ENCODE measurements at places on chromosomes 1 and 21.
A peak's percentile ranks its signal among the peaks of the same experiment; 100 is the strongest.

DNA sequence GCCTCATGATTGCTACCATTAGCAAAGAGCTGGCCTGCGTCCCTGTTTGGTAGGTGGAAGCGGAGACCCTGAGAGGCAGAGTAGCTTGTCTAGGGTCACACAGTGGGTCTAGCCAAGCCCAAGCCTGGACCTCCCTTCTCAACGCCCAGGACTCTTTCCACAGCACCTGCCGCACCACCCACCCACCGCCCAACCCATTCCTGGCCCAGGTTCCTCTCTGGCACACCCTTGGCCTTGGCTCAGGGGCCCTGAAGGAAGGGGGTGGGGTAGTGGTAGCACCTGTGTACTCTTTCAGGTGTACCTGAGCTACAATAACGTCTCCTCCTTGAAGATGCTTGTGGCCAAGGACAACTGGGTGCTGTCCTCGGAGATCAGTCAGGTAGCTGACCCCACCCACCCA, 19.3 kb downstream of the FAM151A start:
- no peak for DNase-seq

DNA sequence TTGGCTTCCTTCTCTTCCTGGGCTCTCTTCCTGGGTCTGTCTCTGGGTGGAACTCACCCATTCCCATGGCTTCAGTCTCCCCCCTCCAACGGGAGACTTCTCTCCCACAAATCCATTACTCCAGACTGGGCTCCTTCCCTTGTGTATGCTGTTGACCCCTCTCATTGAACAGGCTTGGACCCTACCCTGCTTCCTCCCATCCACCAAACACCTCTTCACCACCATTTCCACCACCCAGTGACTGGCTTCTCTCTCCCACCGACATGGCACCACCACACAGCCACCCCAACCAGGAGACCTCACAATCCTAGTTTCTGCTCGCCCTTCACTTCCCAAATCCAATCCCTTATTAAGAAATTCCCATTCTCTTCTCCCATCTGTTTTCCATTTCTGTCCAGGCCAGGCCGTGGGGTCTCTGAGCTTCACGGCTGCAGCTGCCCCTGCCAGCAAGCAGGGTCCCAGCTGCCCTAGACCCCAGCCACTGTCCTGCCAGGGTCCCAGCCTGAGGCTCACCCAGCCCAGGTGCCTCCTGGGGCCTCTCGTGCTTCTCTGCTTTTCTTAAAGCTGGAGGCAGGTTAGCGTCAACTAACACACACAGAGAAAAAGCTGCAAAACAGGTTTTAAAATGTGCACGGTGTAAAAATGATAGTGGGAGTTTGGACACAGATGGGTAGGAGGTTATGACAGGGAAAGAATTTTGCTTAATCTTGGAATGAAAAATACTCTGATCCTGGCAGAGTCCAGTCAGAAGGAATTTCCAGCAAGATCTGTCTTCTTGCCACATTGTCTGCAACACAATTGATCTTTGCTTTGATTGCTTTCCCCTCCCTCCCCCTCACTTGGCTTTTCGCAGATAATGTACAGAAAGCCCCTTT, 383.8 kb upstream of the VAMP3 start:
- DNase-seq = no peak

DNA sequence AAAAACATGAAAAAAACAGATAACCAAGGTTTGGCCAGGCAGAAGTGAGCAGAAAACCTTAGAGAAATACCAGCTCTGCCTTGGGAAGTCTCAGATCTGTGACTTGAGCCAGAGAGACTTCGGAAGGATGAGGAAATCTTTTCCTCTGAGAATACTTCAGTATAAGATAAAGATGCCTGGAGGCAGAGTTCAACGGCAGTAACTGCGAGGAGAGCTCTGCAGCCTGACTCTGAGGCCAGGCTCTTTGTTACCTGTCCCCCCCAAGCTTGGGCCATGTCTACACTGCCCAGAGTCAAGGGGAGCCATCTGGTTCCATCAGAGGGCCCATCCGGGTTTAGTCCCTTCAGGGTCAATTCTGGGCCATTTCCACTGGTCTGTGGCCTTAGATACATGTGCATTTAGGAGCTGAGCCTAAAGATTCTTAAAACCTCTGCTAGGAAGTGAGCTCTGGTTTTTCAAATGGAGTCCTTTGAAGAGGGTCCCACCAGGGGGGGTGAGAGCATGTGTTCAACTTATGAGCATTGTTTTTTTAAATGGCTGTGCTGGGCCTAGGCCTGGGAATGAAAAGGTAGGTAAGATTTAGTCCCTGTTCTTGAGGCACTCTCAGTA, 8.7 kb downstream of the KIRREL1 start:
- DNase-seq = no peak

DNA sequence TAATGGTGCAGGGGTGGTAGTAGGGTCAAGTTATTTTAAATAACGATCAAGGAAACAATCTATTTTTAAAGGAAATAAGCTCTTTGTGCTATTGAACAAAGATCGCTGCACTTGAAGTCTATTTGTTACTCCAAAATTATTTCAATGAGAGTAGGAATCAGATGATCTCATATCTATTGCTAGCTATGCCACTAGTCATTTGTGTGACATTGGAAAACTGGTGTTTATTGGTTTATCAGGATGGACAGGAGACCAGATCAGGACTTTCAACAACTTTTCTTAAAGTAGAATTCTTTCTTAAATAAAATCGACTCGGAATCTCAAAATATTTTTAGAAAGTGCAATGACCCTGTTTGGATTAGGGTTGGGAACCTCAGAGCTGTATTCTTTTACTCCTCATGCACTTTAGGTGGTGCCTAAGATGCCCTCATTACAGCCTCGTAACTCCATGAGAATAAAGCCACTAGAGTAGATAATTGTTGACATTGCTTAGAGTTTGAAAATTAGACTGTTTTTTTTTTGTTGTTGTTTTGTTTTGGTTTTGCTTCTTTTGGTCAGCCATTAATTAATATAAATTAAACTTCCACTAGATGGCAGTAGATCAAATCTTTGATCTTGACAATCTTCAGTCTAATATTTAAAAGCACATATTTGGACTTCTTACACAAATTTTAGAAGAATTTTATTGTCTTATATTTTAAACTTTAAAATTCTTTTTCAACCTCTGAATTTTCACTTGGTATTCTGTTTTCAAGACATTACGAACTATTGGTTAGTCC, 352.4 kb downstream of the USP25 start:
- DNase-seq = peak; percentile 8

DNA sequence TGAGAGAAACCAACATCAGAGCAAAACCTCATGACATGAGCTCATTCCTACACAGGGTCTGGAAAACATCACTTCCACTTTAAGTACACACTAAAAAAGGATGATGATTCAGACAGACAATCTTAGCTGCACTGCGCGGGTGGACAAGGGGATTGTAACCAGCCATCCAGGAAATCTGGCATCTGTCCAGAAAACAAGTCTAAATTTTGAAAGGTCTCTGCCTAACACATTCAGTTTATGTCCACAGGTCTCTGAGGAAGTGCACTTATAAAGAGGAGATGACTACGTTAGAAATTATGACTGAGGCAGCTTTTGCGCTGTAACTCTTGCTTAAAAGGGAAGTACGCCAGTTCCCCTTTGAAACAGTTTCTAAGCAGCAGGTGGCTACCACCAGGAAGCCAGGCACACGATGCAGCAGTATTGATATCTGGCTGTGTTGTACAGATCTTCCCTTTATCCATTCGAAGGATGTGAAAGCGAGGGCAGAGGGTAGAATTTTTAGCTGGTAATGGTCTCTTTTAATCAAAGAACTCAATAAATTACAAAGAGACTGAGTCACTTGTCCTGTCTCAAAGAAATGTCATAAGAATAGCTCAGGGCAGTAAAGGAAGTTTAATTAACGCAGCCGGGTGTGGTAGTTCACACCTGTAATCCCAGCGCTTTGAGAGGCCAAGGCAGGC, 128.0 kb downstream of the SETD4 start:
- no peak for DNase-seq

DNA sequence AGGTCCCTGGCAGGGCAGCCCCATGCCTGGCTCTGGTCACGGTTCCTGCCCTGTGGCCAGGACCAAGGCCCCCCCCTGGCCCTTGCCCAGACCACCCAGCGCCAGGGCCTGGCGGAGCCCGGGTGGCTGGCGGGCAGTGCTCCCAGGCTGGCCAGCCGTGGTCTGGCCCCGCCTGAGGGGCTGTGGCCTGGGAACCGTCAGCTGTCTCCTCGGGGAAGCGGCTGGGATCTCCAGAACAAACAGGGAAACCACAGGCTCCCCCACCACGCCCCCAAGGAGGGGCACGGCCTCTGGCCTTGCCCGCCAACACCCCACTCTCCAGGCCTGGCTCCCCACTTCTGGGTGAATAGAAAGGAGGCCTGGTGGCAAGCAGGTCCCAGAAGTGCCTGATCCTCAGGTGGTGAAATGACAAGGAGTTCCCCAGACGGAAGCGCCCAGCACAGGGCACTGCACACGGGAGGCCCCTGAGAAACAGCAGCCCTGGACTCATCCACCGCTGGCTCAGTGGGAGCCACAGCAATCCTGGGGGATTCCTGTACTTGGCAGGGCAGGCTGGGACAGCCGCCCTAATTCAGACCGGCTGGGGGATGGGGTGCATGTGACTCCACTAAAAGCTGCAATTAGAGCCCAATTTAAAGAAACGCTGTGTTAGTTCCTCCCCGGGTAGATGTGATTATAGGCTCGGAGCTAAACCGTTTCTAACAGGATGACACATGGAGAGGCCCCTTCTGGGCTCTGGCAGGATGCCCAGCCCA, 78.9 kb downstream of the RAP1GAP start:
- DNase-seq = peak; percentile 76

Data from NCI-H1436 (cell line).